ENCODE measurements at places on chromosomes 3 and 15. TPM values are rescaled to one million over a fixed set of nuclear protein-coding genes. Genes with fewer than 3 reads are reported as not detected.

GRCh38 chr3:17747174-17747889, 4.9 kb upstream of the TBC1D5 start:
- no peak overlapping the region for H3K4me3 ChIP-seq
- peaks cover under 1% of the 10 kb centered on the region for H3K27me3 ChIP-seq
- DNase-seq = no peak
- H3K36me3 ChIP-seq = no peaks in the 10 kb centered on the region

DNA sequence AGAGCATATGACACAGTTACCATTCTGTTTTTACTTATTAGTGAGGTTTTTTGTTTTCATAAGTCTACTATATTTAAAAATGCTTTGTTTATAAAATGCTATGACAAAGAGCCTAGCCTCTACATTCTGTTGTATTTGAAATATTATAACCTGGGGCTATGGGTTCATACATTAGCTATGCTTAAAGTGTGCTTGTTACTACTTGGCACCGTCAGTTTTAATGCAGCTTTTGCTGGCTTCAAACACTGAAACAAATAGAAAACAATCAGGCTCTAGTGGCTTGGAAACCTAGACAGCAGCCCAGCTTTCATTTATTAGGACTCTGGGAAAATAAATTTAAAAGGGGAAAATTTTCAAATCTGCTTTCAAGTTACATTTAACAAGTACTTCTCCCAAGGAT, 635.9 kb downstream of the CADM2 start:
- no peak overlapping the region for H3K4me3 ChIP-seq
- H3K27ac ChIP-seq = no peak overlapping the region
- H3K4me1 ChIP-seq = no peaks in the 10 kb centered on the region
- H3K27me3 ChIP-seq = no peaks in the 10 kb centered on the region

Gene FLNB
- total RNA-seq = 46.1 TPM

GRCh38 chr3:14801031-14801430, 17.7 kb upstream of the FGD5 start:
- peaks cover 7% of the 10 kb centered on the region for H3K27me3 ChIP-seq
- no peak overlapping the region for H3K27ac ChIP-seq
- H3K36me3 ChIP-seq = no peaks in the 10 kb centered on the region
- no peak overlapping the region for H3K4me3 ChIP-seq
- no peak for DNase-seq

GRCh38 chr3:49399461-49399860, 12.3 kb downstream of the RHOA start:
- H3K4me1 ChIP-seq = peaks cover 59% of the 10 kb centered on the region
- no peak overlapping the region for H3K4me3 ChIP-seq
- peaks cover 12% of the 10 kb centered on the region for H3K36me3 ChIP-seq
- H3K27ac ChIP-seq = no peak overlapping the region

- H3K27me3 ChIP-seq = no peaks in the 10 kb centered on the region
- no peak overlapping the region for H3K27ac ChIP-seq
- no peaks in the 10 kb centered on the region for H3K4me1 ChIP-seq
- DNase-seq = no peak
- no peak overlapping the region for H3K4me3 ChIP-seq
These were observed 1225.1 kb downstream of the OTOL1 start for GRCh38 chr3:162721736-162722135.

All from activated T-cell treated with anti-CD3 and anti-CD28 coated beads, Interleukin-2, amount 50 U/mL, for 72 hours (primary cell).